Vagina (tissue), 2 donors: ENCODE measurements at places on chromosomes 2 and 18. TPM values are rescaled to one million over a fixed set of nuclear protein-coding genes. Genes with fewer than 3 reads are reported as not detected.

The ACP1 gene
- 57.9 TPM for total RNA-seq

GRCh38 chr2:2018713-2019410 lies 274.5 kb upstream of the PXDN start:
- DNase-seq: no peak

DNA sequence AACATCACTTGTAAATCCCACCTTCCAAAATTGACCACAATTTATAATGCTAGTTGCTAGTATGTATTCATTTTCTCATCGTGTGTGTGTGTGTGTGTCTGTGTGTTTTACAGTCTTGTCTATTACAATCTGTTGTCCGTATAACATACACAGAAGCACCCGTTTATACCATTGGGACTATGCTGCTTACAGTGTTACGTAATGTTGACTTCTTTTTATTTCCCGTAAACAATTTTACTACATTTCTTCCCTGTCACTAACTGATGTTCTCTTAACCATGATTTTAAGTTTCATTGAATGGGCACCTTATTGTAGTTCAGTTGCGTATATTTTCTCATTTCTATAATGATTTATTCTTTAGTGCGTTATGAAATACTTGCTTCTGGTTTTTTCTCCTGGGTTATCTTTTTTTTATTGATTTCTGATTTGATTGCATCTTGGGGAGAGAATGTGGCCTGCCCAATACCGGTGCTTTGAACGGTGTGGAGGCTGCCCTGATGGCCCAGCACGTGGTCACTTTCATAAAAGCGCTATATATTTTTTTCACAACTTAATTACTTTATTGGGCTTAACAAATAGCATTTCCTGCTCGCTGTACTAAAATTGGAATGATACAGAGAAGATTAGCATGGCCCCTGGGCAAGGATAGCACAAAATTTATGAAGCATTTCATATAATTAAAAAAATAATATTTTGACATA lies 14.5 kb upstream of the ASB1 start:
- DNase-seq: no peak

The HOXD1 gene
- 1.2 TPM for total RNA-seq

The MFSD2B gene
- not detected for total RNA-seq

GRCh38 chr2:44881856-44882255 lies 59.6 kb upstream of the SIX3 start:
- no peak for DNase-seq

DNA sequence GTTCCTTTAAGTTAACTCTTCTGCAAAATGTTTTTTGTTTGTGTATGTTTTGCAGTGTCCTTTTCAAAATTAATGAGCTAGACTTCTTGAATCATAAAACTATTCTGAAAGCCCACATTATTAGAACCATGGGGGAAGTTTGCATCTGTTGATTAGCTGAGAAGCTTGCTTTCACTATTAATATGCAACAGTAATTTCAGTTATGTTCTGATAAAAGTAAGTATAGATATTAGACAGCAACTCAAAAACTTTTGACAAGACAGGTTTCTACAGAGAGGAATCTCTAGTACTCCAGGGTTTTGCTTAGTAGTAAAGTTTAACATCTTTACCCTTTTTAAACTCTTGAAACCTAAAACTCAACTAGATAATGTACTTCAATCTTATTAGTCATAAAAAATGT lies 147.8 kb downstream of the UBE2E3 start:
- DNase-seq: no peak

The ENOSF1 gene
- 53.5 TPM for total RNA-seq

GRCh38 chr2:16406496-16407289 lies 258.9 kb downstream of the CYRIA start:
- no peak for DNase-seq

DNA sequence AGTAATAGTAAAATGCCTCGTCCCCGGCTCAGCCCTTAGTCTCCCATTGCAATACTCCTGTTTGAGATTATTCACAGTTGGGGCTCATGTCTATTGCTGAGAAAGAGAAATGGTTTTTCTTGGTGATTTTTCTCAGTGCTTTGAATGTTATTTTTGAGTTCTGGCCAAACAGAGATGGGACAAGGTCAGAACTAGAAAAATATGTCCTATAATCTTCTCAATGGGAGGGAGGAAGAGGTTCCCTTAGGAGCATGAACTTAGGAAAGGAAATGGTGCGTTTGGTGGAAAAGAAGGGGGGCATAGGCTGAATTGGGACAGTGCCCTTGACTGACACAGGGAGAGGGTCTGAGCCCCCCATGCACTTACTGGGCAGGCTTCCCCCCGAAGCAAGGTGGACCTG lies 133.8 kb downstream of the AGAP1 start:
- DNase-seq: no peak

GRCh38 chr18:46400449-46400848 lies 256.6 kb downstream of the LOXHD1 start:
- DNase-seq: no peak

GRCh38 chr2:147862859-147863516 lies 18.2 kb downstream of the ACVR2A start:
- no peak for DNase-seq

The IL36B gene
- total RNA-seq: not detected

DNA sequence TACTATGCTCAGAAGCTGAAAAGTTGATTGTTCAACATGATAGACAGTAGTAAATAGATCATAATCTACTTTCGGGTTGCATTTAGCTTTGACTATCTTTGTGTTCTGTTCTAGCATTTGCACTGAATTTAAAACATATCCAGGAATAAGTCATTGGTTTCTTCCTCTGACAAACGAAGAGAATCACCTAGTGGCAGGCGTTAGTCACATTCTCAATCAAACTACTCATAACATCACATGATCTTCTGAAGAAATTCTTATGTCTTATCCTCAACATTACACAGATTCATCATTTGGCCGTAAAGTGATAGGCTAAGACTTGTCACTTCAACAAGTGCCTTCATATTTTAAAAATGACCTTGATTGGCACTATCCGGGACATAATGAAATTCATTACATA lies 63.6 kb upstream of the TTC21B start:
- no peak for DNase-seq

DNA sequence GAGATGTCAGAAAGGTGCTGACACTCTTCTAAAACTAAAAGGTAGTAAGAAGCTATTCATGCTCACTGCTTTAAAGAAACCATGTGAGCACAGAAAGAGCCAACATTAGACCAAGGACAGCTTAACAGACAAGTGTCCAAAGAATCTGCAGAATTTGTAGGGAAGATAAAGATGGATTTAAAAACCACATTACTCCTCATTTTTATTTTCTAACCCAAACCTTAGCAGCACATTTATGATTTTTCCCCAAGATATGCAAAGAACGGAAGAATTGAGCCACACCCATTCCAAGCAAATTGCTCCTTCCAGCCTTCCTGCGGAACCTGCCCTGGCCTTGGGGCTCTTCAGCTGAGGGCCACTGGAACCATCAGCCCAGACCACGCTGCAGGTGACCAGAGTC lies 26.9 kb downstream of the MBP start:
- peak; percentile 65 for DNase-seq

DNA sequence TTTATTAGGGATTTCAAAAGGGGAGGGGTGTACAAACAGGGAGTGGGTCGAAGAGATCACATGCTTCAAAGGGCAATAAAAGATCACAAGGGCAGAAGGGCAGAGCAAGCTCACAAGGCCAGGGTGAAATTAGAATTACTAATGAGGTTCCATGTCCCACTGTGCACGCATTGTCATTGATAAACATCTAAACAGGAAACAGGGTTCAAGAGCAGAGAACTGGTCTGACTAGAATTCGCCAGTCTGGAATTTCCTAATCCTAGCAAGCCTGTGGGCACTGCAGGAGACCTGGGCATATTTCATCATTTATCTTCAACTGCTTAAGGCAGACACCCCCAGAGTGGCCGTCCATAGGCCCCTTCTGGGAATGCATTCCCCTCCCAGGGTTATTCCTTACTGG lies 408.2 kb downstream of the ZNF804A start:
- no peak for DNase-seq

DNA sequence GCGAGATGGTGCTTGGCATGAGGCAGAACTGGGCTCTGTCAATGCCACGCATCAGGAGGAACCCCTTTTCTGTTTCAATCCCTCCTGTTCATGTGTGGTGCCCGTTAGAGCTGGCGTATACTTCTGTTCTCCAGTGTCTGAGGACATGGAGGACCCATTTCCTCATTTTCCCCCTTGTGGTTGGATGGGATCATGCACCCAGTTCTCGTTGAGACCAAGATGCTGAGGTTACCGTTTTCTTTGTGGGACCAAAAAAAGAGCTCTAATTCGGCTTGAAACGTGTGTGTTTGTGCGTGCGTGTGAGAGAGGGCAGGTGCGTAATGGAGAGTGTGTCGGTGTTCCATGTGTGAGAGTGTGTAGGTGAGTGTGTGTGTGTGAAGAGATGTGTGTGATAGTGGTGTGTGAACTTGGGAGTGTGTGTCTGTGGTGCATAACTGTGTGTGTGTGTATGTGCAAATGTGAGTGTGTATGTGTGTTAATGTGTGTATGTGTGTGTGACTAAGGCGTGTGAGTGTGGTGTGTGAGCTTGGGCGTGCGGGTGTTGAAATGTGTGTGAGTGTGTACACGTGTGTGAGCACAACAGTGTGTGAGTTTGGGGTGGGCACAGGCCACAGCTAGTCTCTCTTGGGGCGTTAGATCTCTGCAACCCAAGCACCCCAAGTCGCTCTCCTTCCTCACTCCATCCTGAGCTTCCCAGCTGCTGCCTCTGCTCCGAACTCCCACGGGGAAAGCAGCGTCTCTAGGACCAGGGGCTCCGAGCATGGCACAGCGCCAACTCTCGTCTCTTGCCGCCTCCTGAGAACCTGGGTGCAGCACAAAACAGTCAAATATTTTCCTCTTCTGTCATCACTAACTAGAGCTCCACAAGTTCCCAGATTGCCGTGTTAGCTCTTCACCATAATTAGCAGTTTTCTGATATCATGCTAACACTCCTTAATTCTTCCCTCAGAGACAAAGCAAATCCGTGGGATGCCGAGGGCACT lies 75.8 kb downstream of the LONRF2 start:
- no peak for DNase-seq

GRCh38 chr2:9050122-9050809 lies 46.8 kb upstream of the MBOAT2 start:
- DNase-seq: no peak

- DNase-seq: no peak
These were observed 108.8 kb downstream of the MTCL1 start for GRCh38 chr18:8814206-8814605.

- DNase-seq: no peak
These were observed 125.6 kb downstream of the PLB1 start for GRCh38 chr2:28621172-28622100.

GRCh38 chr2:171512014-171512413 lies 10.3 kb upstream of the CYBRD1 start:
- DNase-seq: no peak

The LHCGR gene
- total RNA-seq: not detected

GRCh38 chr2:2528846-2529245 lies 197.8 kb upstream of the MYT1L start:
- DNase-seq: no peak

GRCh38 chr2:237879058-237879430 lies 19.6 kb downstream of the RAMP1 start:
- DNase-seq: no peak
